RWPE2 (cell line): ENCODE measurements at places on chromosomes 7 and 10.
A peak's percentile ranks its signal among the peaks of the same experiment; 100 is the strongest.

DNA sequence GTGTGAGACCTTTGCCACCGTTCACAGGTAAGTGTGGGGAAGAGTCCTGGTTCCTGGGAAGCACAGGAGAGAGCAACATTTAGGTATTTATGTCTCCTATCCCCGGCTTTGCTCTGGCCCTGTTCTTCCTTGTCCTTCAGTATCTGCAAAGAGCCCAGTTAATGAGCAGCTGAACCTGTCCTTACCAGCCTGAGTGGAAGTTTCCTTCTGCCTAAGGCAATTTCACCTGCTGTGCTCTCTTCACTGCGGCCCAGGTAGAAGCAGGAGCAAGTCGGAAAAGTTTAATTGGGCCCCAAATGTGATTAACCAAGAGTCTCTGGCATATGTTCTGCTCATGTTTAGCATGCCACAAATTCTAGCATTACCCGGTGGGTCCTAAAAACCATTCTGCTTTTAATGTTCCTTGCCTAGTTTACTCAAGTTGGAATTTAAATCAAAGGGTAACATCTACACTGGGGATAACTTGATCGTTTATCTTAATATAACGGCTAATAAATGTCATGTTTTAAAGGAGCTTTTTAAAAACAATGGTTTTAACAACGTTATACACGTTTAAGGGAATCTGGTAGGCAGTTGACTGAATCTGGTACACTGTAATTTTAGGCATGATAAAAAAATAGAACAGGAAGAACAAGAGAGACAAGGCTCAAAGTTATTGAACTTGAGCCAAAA, 817.1 kb downstream of the TYW1 start:
- no peak for DNase-seq

GRCh38 chr10:121664671-121665070, 66.4 kb upstream of the FGFR2 start:
- DNase-seq, result no peak

DNA sequence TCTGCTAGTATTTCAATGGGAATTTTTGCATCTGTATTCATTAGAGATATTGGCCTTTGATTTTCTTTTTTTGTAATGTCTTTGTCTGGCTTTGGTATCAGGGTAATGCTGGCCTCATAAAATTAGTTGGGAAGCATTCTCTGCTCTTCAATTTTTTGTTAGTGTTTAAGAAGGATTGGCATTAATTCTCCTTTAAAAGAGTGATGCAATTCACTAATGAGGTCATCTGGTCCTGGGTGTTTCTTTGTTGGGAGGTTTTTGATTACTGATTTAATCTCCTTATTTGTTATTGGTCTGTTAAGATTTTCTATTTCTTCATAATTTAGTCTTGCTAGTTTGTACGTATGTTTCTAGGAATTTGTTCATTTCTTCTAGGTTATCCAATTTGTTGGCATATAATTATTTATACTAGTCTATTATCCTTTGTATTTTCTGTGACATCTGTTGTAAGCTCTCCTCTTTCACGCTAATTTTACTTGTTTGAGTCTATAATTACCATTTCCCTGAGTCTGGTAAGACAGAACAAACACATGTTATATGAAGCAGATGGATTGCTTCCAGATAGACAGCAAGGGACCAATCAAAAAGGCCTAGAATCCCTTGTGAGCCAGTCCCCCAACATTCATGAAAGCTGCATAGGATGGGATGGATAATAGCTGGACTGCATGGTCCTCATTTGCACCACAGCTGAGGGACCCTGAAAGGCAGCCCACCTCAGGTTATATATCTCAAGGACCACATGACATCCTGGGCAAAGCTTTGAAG, 54.4 kb downstream of the MTPAP start:
- DNase-seq, result no peak

GRCh38 chr7:2044311-2044882, 188.3 kb downstream of the MAD1L1 start:
- DNase-seq, result peak; percentile 47

GRCh38 chr10:28879875-28880682, 202.8 kb downstream of the BAMBI start:
- no peak for DNase-seq

DNA sequence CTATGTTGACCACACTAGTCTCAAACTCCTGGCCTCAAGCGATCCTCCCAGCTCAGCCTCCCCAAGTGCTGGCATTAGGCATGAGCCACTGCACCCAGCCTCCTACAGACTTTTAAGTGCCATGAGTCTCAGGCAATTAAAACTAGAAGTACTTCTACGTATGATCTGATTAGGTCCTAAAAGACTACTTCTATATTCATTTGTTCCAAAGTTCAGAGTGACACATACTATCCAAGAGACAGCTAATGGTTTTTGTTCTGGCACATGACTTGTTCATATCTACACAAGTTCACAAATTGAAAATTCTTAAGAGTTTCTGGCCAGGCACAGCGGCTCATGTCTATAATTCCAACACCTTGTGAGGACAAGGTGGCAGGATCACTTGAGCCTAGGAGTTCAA, 11.7 kb downstream of the ARHGAP19 start:
- no peak for DNase-seq

GRCh38 chr10:7567911-7568620, 98.7 kb downstream of the ITIH5 start:
- DNase-seq, result no peak

DNA sequence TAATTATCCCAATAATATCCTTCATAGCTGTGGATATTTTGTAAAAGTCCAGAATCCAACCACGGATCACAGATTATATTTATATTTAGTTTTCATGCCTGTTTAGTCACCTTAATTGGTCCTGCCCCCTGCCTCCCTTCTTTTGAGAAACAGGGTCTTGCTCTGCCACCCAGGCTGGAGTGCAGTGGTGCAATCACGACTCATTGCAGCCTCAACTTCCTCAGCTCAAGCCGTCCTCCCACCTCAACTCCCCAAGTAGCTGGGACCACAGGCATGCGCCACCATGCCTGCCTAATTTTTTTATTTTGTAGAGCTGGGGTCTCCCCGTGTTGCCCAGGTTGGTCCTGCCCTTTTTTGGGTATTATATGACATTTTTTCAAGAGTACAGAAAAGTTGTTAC, 129.4 kb downstream of the KAT6B start:
- no peak for DNase-seq

- DNase-seq, result no peak
Measured at GRCh38 chr10:1274111-1274661, 218.0 kb downstream of the WDR37 start.

DNA sequence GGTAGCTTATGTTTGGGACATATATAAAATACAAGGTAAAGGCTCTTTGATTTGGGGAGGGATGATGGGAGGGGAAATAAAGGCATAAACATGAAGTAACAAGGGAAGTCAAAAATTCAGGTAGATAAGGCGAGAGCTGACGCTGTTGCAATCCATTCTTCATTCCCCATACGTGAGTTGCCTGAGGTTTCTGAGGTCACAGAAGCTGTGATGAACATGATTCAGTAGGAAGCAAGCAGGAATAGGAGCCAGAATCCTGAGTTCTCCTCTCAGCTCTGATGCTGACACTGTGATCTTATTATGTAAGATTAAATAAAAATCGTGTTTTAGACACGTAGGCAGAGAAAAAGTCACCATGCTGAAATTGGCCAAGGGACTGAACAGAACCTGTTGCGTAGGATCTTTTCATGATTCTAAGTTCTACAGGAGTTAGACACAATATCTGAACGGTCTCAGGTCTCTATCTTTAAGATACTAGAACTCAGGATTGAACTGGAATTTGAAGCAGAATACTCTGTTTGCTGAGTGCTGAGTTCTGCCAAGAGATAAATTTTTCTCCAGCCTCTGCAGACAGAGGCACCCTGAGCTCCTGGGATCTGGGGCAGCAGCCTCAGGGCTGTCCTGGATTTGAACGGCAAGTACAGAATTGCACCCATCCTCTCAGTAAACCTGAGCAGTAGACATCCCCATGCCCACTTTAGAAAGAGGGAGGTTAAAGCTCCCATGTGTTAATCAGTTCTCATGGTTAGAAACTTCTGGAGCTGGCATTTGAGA, 21.0 kb downstream of the KLF6 start:
- DNase-seq, result no peak

DNA sequence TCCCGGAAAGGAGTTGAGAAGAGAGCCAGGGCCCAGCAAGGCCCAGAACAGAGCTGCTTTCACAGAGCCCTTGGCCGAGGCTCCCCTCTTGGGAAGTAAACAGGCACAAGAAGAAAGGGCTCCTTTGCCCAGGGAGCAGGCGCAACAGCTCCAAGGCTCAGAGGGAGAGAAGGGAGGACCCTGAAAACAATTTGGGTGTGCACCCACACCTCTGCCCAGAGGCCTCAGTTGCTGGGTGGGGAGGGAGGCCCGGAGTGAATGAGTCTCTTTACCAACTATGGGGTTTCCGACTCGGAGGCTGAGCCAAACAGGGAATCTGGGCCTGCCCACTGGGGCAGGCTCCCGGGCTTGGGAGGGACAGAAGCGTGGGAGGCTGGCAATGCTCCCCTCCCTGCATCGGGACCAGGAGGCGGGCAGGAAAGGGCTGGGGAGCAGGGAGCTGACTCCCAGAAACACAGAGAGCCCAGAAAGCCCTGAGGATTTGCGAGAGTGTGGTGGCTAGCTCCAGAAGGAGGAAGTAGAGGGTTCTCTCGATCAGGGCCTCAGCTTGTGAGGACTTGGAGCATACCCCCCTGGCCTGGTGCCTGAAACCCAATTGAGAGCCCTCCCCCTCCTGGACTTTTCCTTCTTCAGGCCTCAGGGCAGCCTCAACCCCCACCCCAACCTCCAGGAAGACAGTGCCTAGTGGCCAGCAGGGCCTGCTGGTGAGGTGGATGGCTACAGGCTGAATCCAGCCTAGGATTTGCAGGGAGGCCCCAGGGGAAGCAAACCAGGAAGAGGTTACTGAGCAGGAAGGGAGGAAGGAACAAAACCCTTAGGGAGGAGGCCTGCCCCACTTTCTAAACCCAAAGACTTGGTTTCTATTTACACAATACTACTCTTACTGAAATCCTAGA, 6.2 kb downstream of the C10orf105 start:
- DNase-seq, result no peak

DNA sequence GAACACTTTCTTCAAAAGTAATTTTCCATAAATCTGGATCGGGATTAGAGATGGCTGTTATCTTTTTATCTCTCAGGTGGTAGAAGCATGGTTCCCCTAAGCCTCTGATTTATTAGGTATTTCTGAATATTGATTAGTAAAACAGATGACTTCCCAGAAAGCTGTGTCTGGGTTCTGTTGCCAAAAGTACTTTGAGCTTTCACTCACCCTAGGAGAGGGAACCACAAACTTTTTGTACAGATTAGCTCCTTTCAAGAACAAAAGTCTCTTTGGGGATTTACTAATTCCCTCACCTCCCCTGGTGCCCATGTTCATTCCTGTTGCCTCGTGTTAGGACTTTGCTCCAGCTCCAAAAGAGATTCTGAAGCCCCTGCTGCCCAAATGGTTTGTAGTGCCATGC, 46.7 kb upstream of the STRIP2 start:
- DNase-seq, result no peak

- DNase-seq, result no peak
Measured at GRCh38 chr7:37908221-37908788, 8.3 kb downstream of the SFRP4 start.

DNA sequence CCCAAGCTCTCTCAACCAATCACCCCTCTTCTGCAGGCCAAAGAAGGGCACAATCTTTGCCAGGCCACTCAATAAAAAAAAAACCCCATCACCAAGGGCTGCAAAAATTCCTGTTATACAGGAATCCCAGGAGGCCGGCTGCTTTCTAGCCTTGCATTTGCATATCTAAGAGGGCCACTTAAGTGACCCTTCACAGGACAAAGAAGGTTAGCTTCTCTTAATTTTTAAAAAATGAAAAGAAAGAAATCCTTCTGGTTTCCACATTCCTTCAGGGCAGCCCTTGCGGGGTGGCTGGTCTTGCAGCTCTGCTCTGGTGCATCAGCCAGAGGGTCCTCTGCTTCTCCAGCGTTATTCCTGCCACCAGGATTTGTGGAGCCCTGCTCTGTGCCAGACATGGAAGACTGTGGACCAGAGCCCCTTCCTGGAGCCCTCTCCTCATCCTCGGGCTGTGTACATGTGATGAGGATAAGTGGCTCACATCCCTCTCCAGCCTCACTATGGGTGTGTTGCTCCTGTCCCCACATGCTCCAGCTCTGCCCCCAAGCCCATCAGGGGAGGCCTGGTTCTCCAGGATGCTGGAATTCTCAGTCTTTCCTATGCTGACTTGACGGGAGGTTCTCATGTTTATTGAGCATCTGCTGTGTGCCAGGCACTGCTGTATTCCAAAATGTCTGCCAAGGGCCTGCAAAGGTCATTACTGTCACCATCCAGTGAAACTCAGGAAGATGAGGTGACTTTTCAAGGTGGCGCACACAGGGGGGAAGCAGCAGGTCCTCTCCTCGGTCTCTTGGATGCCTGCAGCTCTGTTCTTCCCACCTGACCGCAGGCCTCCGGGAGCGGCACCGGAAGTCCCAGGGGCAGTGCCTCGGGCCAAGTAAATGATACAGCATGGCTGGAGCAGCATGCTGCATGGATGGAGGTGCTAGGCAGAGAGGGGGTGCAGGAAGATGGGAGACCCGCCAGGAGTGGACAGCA, 67.7 kb downstream of the ARHGAP22 start:
- DNase-seq, result no peak

DNA sequence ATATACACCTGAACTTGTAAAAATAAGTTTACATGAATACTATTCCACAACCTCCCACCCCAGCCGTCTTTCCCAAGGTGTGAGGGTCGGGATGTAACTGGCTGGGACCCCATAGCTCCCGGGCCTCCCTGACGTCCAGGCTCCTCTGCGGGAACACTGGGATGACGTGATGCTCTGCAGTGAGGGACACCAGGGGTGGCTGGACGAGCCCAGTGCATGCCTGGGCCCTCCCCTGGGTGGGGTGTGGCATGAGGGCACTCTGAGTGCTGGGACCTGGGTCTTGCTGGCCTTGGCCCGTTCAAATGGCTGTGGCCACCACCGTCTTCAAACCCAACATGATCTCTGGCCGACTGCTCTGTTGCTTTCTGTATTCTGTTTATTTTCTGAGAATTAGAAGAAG, 182.4 kb downstream of the DNAJB6 start:
- DNase-seq, result peak; percentile 14

- DNase-seq, result no peak
Measured at GRCh38 chr7:131027287-131027773, 293.3 kb upstream of the KLF14 start.

DNA sequence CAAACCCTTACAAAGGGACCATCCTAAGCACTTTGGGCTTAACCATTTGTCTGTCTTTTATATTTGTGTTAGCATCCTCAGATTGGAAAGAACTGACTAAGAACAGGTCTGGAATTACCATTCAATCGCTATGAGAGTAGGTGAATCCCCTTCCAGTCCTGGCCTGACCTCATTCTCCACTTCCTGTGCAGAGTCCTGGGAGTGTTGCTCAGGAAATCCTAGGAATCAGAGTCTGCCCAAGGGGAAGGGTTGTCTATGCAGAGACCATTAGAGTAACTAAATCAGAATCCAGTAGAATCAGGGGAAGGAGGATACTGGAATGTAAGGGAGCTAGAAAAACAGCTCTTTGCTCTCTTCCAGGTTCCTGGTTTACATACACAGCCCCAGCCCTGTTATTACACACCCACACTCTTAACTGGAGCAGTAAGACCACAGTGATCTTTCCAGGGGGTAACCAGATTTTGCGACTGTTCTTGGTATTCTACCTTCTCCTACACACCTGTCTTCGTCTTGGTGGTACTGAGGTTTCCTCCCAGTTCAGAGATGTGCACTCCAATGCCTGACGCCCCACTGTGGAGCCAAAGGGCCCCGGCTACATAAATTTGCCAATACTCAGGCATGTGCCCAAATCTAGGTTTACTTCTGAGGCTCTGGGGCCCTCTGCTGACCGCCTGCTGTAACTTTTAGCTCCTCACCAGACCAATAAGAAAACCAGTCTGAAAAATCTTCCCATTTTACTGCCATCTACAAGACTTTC, 103.7 kb downstream of the RNF216 start:
- no peak for DNase-seq

- DNase-seq, result no peak
Measured at GRCh38 chr7:124722292-124722691, 43.3 kb downstream of the GPR37 start.
